ENCODE measurements at places on chromosomes 16 and 17.

DNA sequence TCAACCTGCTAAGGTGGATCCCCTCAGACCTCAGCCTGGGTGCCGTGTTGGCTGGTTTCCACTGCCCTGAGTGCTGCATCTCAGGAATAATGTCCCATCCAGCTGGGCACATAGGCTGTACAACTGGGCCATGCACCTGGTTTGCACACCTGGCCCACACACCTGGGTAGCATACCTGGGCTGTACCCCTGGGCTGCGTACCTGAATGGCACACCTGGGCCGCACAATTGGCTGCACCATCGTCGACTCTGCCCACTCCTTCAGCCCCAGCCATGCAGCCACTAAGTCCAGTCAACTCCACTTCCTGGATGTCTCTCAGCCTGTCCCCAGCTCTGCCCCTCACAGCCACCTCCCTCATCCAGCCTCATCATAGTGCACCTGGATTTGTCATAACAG is 7.9 kb downstream of the SLC5A10 start:
- no peak for DNase-seq

DNA sequence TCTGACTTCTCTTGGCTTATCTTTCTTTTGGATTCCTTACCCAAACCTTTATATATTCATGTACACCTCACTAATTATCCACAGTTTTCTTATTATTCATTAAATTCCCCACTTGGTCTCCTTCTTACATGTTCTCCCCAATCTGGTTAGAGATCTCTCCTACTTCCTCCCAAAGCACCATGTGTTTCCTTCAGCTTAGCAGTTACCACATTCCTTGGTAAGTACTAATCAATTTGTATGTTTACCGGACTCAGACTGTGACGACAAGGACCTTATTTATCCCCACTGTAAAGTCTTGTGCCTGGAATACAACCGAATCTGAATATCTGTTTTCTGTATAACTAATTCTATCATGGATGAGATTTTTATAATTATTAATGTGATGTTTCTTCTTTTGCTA is 389.5 kb downstream of the KCNJ2 start:
- DNase-seq: no peak

DNA sequence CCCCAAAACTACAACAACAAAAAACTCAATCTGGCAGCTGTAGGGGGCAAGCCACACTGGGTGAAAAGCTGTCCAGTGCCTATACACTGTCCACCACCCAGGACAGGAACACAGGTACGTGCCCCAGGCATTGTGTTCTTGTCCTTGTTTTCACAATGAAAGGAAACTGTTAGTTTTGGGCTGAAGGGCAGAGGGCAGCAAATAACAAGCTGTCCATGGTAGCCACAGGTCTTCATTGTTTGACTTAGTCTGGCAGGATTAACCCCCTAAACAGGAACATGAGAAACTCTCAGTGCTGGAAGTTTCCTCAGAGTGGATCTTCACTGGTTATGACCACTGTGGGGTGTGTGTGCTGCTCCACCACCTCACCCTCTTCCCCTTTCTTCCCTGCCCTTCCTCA is 224.6 kb upstream of the N4BP1 start:
- DNase-seq: no peak

GRCh38 chr16:83561876-83562275 is 245.9 kb upstream of the HSBP1 start:
- DNase-seq: no peak

DNA sequence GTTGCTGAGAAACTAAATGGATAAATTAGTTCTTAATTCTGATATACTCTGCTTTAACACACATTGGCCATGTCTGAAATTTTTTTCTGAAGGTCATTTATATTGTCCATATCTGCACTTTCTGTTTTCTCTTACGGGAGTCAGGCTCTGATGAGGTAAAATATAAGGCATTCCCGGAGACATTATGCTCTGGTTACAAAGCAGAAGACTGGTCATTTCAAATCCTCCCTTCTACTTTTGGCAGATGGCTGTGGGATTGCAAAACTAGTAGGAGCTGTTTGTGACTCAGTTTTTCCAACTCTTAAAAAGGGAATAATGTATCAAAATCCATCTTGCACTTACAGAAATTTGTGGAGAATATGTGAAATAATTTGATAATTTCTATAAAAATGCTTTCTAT is 92.2 kb upstream of the CPHXL start:
- no peak for DNase-seq

DNA sequence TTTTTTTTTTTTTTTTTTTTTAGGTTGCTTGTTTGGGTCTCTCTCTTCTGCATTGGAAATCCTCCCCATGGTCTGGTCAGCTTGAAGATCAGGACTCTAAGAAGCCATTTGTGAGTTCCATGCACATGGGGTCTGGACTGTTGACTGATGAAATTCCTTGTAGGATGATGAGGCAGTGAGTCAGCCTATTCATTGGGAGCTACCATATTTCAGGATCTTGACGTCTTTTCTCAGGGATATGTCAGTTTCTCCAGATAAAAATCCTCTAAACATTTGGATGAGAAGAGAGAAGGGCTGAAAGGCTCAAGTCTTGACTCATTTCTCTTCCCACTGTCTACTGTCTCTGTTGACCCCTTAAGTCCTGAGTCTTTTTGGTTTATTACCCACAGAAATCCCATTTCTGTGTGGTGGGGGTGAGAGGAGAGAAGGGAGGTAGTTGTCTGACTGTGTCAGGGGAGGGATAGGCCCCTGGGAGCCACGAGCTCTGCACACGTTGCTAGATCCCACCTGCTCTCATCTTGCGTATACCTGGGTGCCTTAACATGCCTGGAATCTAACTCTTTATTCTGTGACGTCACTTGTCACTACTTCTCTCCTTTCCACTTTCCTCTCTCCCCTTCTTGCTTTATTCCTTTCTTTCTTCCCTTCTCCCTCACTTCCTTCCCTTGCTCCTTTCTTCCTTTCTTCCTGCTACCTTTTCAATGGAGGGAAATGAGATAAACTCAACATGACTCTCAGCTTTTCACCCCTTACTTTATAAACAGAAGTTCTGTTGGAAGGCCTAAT is 333.1 kb upstream of the XYLT1 start:
- no peak for DNase-seq

- DNase-seq: no peak
Measured at GRCh38 chr17:77399319-77399957, 258.7 kb downstream of the SEC14L1 start.

GRCh38 chr16:10827691-10828341 is 9.2 kb upstream of the TVP23A start:
- DNase-seq: no peak

- peak; percentile 79 for DNase-seq
Measured at GRCh38 chr17:37519251-37519985, 29.7 kb downstream of the DUSP14 start.

Data from hematopoietic multipotent progenitor cell treated with erythropoietin and hydrocortisone succinate and interleukin-3 and kit ligand, for 8 days (in vitro differentiated cells).